ENCODE measurements at places on chromosomes 13 and 19.

DNA sequence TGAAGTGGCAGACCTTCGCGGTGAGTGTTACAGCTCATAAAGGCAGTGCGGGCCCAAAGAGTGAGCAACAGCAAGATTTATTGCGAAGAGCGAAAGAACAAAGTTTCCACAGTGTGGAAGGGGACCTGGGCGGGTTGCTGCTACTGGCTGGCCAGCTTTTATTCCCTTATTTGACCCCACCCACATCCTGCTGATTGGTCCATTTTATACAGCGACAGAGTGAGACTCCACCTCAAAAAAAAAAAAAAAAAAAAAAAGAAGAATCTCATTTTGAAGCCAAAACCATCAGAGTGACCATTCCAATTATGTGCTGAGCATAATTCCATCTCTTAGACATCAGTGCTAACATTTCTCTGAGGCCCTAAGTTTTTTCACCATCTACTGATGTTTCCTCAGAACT lies 1.9 kb upstream of the ZNF552 start:
- DNase-seq: no peak

DNA sequence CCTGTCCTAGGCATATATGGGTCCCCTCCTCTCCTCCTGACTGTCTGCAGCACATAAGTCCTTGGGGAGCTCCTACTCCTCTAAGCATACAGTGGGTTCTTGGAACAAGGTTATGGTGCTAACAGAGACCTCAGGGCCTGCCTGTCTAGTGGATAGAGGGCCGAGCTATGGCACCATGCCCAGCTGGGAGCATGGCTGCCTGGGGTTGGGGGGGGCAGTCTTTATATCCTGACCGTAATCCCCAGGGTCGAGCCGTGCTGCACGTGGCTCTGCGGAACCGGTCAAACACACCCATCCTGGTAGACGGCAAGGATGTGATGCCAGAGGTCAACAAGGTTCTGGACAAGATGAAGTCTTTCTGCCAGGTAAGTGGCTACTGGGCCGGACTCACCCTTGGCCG lies 3.3 kb downstream of the GPI start:
- no peak for DNase-seq

GRCh38 chr19:2330632-2331284 lies 2.3 kb downstream of the SPPL2B start:
- no peak for DNase-seq

DNA sequence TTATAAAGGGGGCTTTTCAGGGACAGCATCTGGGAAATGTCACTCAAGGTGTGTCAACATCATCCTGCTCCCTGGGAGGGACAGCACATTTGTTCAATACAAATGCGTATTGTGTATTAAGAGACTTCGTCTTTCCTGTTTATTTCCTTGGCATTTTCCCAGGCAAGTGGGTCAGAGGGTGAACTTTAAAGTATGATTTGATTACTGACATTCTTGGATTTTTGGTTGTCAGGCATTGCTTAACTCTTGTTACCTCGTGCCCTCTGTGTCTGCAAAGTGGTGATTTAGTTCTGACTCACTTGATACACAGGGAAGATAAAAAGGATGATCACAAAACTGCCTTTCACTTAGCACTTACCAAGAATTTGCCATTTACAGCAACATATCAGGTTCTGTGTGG lies 292.7 kb downstream of the SUCLA2 start:
- DNase-seq: no peak

DNA sequence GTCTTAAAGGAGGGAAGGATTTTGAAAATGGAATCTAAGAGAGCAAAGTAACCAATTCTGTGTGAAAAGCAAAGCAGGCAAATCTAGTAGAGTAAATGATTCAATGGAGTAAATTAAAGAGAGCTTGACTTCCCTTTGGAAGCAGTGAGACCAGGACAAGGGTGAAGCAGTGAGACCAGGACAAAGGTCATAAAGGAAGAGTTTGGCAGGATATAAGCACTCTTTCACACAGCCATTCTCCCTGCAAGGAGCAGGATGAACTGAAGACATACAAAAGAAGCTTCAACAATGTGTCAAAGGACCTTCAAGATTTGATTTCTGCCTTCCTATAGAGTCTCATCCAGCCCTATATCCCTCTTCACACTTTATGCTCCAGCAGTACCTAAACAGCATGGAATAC lies 123.8 kb downstream of the ENOX1 start:
- no peak for DNase-seq

- DNase-seq: no peak
Observed at GRCh38 chr19:39939556-39939955, 5.1 kb upstream of the FCGBP start.

- DNase-seq: no peak
Observed at GRCh38 chr13:112799394-112799793, 109.6 kb downstream of the ATP11A start.

DNA sequence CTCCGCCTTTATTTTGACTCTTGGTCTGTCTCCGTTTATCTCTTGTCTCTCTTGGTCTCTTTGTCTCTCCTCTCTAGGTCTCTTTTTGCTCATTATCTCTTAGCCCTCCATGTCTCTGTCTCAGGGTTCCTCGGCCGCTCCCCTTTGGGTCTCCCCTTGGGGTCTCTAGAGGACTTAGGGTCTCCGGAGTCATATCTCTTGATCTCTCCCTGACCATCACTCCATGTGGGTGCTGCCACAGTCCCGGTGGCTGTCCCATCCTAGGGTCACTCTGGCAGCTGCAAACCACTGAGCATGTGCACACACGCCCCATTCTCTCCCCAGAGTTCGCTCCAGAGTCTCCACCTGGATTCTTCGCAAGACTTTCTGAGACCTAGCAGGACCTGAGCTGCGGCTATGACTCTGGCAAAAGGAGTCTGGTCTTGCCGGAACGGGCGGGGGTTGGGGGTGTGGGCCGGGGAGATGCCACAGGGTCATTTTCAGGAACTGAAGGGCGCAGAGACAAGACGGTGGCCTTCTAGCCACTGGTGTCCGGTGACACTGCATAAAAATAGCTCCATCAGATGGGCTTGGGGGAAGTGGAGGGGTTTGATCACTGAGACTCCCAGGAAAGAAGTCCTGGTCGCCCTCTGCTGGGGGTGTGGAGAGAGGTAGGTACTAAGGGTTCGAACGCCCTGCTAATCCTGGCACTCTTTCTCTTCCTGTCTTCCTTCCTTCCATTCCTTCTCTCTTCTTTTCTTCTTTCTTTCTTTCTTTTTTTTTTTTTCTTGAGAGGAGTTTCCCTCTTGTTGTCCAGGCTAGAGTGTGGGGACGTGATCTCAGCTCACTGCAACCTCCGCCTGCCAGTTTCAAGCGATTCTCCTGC lies 1.2 kb upstream of the KCNA7 start:
- DNase-seq: no peak

DNA sequence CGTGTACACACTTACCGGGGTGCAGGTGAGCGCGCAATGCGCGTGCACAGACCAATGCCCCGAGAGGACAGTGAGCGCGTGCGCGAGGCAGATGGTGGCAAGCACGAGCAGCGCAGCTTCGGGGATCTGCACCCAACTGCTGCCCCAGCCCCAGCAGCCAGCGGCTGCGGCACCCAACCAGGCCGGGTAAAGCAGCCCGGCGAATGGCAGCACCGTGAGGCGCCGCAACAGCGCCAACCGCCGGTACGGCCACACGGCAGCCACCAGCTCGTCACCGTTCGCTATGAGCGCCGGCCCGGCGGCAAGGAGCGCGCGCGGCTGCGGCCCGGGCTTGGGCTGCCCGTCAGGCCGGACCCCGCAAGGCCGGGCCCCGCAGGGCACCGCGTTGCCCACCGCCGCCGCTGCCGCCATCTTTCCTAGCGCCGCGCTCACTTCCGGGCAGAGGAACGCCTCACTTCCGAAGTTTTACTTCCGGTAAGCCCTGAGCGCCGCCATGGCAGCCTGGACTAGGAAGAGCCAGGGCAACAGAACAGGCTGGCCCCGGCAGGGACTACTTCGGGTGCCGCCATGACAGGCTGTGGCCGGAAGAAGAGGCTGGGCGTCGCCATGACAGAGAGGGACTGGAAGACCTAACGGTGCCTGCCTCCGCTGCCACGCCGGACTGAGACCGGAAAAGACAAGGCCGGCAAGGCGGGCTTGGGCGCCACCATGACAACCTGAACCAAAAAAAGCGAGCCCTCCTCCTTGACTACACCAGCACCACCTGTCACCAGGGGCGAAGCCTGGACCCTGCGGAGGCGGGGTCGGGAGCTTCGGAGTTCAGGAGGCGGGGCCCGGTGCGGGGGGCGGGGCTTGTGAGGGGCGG lies at the start of gene ATP13A1:
Gene ATP13A1 (minus strand): TSS at position 421 of the 865 bp plus-strand sequence. CDS start 10 bp downstream, at position 411.
- DNase-seq: no peak

- no peak for DNase-seq
Observed at GRCh38 chr19:48480183-48480557, 11.0 kb downstream of the CYTH2 start.

- no peak for DNase-seq
Observed at GRCh38 chr19:13579388-13580060, 73.2 kb upstream of the CACNA1A start.

- DNase-seq: no peak
Observed at GRCh38 chr13:97935071-97935470, 18.4 kb upstream of the IPO5 start.

DNA sequence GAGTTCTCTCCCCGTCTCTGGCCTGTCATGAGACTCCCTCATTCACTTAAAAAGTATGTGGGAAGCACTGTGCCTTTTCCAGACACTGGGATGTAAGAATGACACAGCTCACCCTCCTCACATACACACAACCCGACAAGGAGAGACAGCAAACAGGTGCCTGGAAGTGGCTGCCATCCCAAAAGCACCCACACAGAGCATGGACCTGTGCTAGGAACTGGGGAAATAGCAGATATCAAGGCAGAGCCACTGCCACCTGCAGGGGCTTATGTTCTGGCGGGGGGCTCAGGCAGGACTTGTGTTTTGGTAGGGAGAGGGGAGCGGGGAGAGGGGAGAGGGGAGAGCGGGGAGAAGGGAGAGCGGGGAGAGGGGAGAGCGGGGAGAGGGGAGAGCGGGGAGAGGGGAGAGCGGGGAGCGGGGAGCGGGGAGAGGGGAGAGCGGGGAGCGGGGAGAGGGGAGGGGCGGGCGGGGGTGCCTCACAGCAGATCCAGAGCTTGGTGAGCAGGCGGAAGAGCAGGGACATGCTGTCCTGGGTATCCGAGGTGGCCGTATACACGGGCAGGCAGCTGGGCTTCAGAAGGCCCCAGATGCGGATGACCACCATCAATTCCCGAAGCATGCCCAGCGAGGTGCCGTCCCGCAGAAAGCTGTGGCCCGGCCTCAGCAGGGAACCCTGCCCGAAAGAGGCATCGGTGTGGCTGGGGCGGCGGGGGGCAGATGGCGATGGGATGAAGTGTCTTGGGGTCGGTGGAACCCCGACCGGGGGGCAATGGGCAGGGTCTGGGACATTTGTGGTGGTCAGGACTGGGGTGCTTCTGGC lies 12.2 kb downstream of the CFD start:
- no peak for DNase-seq

- DNase-seq: no peak
Observed at GRCh38 chr19:5041168-5041912, 72.4 kb downstream of the KDM4B start.

All from cortex of kidney (tissue), 1 donor.